AG09309 (cell line): ENCODE measurements at places on chromosomes 11 and 22.

DNA sequence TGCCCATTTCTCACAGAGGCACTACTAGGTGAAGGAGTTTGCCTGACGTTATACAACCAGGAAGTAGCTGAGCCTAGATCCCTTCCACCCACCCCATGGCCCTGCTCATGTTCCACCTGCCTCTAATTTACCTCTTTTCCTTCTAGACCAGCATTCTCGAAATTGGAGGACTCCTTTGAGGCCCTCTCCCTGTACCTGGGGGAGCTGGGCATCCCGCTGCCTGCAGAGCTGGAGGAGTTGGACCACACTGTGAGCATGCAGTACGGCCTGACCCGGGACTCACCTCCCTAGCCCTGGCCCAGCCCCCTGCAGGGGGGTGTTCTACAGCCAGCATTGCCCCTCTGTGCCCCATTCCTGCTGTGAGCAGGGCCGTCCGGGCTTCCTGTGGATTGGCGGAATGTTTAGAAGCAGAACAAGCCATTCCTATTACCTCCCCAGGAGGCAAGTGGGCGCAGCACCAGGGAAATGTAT, 14.1 kb downstream of the PIK3IP1 start:
- no peak for DNase-seq

GRCh38 chr11:111756097-111756496, 10.1 kb downstream of the PPP2R1B start:
- no peak for DNase-seq

GRCh38 chr11:105740164-105740903, 130.5 kb downstream of the GRIA4 start:
- no peak for DNase-seq

- no peak for DNase-seq
These were observed 1.4 kb downstream of the ZNF74 start for GRCh38 chr22:20395181-20395906.

DNA sequence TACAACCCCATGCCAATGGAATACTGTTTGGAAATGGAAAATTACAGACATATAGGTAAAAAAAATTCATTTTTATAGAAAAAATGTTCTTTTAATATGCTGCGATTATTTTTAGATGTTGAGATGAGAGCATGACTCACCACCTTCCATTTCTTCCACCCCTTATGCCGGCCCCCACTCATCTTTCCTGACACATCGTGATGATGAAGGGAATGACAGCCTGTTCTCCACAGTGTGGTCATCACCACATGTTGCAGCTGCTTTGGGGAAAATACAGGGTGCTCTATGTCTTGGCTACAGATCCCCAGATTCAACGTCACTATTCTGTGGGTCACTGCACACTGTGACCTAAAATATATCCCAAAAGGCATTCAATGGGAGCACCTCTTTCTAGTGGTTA, 916.2 kb downstream of the METTL15 start:
- no peak for DNase-seq

GRCh38 chr11:14861680-14862079, 30.4 kb downstream of the CYP2R1 start:
- no peak for DNase-seq

DNA sequence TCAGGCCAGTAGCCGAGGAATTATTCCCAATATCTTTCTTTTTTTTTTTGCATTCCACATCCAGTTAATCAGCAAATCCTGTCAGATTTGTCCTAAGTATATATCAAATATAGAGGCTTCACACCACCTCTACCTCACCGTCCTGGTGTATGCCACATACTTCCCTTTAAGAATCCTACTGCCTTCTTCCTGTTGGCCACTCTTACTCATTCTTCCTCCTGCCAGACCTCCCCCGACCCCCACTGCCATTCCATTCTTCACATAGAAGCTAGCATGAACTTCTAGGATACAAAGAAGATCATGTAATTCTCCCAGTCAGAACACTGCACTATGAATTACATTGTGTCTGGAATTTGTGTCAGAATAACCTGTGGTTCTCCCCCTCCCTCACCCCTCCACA, 89.5 kb downstream of the TRIM44 start:
- DNase-seq = no peak

DNA sequence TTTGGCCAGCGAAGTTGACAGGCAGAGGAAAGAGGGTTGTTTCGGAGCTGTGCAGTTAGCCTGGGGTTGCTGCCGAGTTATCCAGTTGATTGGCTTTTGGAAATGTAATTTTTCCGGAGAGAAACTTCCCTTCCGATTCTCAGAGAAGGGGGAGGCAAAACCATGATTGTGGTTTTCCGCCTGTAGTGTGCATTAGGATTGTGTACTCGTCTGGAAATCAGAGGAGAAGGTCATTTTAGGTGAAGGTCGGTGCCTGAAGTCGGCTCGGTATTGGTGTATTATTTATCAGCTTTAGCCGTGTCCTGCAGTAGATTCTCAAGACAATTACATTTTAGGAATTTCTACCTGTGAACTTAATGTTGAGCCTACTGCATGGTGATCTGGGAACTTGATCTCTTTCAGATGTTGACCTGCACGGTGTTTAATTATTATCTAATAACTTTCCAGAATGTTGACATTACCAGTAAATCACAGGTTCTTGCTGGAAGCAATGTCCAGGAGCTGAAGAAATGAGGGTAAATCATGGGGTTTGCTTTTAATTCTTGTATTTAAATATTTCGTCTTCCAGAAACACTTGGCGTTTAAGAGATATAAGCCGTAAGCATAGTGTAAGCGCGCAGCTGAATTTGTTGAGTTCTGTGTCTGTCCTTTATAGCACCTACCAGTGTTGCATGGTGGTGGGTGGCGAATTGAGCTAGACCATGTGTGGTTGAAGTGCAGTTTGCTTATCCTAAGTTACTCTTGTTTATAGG, 1.3 kb downstream of the ARHGEF12 start:
- DNase-seq = no peak

GRCh38 chr22:40452730-40453487, 82.5 kb downstream of the SGSM3 start:
- no peak for DNase-seq

- no peak for DNase-seq
These were observed 52.9 kb downstream of the SYT13 start for GRCh38 chr11:45233121-45233803.

DNA sequence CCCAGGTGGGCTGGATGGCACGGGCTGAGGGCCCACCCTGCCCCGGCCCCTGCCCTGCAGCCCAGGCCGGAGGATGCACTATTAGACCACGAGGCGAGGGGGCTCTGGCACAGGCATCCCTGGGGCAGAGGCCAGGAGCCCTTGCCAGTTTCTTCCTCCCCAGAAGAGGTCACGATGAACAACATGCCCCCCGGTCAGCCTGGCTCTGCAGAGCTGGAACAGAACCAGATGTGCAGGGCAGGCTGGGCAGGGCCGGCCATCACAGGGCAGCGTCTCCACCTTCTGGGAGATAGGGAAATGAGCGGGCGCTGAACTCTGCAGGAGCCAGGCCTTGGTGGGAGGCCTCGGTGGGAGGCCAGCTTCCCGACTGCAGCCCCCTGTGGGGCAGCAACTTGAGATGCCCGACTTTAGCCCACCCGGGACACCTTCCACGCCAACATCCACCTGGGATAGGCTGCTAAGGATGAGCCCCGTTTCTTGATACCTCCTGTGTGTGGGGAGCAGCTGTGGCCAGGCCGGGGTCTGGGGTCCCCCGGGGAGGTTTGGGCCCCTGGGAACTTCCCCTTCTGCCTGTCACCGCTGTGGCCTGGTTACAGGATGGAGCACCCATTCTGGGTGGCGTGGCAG, 21.8 kb upstream of the GNB1L start:
- no peak for DNase-seq

- no peak for DNase-seq
These were observed 57.2 kb upstream of the FAM181B start for GRCh38 chr11:82790723-82791484.

GRCh38 chr11:10441091-10441490, 14.0 kb upstream of the AMPD3 start:
- DNase-seq = peak; percentile 64

GRCh38 chr11:32902089-32902665, 9.6 kb downstream of the QSER1 start:
- DNase-seq = no peak

GRCh38 chr22:45402466-45402985, 10.9 kb downstream of the SMC1B start:
- DNase-seq = no peak

DNA sequence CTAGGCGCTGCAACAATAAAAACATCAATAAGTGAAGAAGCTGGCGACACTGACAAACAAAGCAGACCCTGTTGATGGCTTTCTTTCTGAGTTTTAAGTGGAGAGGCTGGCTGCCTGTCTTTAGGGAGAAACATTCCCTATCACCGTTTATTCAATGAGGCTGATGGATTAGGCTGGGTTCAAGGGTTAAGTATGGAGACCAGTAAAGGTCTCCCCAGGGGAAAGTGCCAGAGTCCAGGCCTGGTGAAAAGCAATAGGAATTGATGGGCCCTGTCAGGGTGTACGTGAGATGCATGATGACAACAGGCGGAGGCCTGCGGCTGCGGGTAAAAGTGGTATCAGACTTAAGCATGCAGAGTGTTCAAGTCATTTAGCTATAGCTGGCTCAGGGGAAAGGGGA, 102.6 kb downstream of the ALX4 start:
- DNase-seq = no peak

DNA sequence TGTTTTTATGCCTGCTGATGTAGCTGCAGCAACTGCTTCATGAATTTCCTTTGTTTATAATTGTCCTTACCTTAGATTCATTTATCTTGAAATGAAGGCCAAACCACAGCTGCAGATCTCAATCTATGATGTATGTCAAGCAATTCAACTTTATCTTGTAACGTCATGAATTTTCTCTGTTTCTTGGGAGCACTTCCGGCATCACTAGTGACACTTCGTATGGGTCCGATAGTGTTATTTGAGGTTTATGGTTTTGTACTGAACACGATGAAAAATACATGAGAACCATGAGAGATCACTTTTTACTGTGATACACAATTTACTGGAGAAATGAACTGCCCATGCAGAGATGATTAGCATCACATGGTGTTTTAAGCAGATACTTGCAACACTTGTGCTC, 98.5 kb downstream of the CSTPP1 start:
- no peak for DNase-seq

- no peak for DNase-seq
These were observed 25.1 kb downstream of the TMPRSS6 start for GRCh38 chr22:37084385-37084784.

DNA sequence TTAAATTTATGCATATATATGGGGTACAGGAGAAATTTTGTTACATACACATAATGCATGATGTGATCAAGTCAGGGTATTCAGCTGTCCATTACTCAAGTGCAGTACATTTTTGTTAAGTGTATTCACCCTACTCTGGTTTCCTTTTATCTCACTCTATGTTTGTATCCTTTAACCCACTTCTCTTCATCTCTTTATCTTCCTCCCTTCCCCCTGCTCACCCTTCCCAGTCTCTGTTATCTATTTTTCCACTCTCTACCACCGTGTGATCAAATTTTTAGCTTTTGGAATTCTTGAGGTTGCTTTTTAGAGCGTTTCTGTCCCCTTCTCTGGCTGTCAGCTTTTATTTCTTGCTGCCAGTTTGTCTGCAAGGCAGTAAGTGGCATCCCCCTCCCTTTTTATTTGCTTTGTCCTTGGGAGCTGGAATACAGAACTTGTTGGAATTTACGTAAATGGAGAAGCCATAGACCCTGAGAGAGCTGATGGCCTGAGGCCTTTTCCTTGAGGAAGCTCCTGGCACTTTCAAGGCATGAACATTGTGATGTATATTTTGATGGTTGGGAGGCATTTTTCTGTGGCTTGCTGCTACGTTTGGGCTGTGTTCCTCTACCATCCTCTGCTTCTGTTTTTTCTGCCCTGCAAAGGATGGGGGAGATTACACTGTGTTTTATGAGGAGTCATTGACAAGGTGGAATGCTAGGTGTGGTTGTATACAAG, 148.6 kb downstream of the LDLRAD3 start:
- no peak for DNase-seq

DNA sequence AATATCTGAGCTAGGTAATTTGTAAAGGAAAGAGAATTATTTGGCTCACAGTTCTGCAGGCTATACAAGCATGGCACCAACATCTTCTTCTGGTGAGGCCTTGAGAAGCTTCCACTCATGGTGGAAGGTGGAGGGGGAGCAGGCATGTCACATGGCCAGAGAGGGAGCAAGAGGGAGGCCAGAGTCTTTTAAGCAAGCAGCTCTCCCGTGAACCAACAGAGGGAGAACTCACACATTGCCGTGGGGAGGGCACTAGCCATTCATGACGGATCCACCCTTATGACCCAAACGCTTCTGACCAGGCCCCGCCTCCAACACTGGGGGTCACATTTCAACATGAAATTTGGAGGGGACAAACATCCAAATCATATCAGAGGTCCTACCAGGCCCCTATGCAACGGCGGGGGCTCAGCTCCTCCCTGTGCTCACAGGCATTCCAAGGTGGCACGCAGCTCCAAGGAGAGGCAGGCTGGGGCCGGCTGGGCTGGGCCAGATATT, 4.6 kb downstream of the C11orf96 start:
- no peak for DNase-seq

GRCh38 chr11:62755086-62755615, 1.2 kb upstream of the ZBTB3 start:
- DNase-seq = no peak
